ENCODE measurements at places on chromosomes 11 and 22.
A peak's percentile ranks its signal among the peaks of the same experiment; 100 is the strongest.

DNA sequence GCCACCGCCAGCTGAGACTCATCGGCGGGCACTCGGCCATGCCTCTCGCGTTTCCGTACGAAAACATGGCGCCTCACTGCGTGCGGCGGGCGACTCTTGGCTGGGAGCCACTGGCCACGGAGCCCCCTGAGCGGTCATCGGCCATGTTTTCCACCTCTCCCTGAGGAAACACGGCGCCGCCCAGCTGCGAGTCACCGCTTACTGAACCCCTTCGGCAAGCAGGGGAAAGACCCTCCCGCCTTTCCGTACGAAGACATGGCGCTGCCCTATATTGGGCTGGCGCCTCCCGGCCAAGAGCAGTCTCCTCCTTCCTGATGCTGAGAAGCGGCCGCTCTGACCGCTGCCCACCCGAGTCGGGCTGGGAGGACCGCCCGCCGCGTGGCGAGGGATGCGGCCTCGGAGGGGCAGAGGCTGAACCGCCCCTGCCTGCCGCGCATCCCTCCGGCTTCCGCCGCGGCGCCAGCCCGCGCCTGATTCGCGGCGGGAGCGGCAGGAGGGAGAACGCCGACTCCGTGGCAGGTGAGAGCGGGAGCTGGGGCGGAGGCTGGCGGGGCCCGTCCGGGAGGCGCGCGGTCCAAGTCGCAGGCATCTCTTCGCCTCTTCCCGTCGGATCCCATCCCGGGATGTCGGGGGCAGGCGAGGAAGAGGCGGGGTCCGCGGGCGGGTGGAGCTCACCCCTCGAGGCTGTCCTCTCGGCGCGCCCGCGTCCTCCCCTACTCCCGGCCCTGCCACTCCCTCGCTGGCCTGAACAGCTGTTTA, at the start of gene TCP11L1:
TSS of gene TCP11L1 (plus strand) at position 299 of the 759 bp plus-strand sequence. CDS start 4,202 bp downstream, outside the sequence.
- DNase-seq, result no peak

GRCh38 chr22:47393191-47393590, 630.7 kb downstream of the TBC1D22A start:
- DNase-seq, result no peak

- DNase-seq, result no peak
These were observed 17.9 kb downstream of the ARHGEF12 start for GRCh38 chr11:120354068-120354467.

DNA sequence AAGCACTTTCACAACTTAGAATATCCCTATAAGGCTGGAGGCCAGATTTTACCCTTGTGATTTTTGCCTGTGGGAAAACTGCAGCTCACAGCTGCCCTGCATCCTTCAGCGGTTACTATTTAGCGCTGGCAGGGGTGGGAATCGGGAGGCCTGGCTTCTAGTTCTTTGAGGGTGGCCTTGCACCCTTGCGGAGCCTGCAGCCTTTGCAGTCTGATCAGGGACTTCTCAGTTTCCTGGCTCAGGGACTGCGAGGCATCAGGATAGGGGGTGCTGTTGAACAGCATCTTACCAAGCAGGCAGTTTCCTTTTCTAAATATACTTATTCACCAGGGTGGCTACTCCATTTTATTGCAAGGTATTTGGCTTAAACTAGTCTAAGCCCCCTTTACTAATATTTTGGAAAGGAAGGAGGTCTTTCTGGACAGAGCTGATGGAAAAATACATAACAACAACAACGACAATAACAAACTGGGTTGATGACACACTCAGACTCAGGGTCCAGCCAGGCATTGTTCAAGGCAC, 2.9 kb upstream of the APOA1 start:
- no peak for DNase-seq

DNA sequence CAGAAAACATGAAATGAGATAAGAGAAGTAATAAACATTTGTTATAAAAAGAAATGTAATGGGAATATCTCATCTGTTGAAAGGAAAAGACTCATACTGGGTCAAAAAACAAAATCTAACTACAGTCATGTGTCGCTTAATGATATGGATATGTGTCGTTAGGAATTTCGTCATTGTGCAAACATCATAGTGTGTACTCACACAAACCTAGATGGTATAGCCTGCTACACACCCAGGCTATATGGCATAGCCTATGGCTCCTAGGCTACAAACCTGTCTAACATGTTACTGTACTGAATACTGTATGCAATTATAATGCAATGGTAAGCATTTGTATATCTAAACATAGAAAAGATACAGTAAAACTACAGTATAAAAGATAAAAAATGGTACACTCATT, 89.8 kb upstream of the ZC3H12C start:
- DNase-seq, result no peak

DNA sequence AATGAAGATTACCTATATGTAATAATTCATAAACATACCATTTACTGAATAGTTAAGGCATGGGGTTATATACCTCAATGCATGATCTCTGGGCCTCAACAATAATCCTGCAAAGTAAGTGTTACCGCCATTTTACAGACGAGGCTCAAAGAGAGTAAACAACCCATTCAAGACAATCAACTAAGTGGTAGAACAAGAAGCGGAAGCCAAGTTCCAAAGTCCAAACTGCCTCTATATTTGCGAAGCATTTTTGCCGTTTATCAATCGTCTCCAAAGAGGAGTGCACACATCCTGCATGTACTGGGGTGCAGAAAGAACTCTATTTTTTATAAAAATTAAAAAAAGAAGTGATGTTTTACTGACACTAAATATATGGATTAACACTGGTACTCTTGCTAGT, 27.5 kb upstream of the P4HA3 start:
- no peak for DNase-seq

GRCh38 chr11:65086809-65087208, 2.8 kb downstream of the ZFPL1 start:
- DNase-seq, result no peak

GRCh38 chr11:68461575-68461917, 994 bp downstream of the PPP6R3 start:
- no peak for DNase-seq

GRCh38 chr11:41713030-41713429, 253.6 kb upstream of the LRRC4C start:
- no peak for DNase-seq

- peak; percentile 67 for DNase-seq
These were observed 31.2 kb downstream of the MTMR3 start for GRCh38 chr22:29914165-29914564.

DNA sequence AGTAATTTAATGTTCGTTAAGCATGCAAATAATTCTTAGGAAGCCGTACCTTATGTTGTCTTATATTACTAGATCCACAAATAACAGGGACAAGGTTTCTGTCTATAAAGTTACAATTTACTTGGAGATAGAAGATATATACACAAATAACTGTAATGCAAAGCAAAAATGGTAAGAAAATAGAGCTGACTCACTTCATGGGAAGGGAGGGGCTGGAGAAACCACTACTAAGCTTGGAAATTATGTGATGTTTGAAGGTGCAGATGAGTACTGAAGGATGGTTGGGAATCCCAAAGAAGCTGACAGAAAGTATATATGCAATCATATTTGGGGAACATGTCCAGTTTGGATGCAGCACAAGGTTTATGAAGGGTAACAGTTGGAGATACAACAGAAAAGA, 4.0 kb downstream of the NPAT start:
- DNase-seq, result no peak
